NCI-H748 treated with DMSO at 0.1 percent for 48 hours (cell line): ENCODE measurements at places on chromosomes 16 and 17.

DNA sequence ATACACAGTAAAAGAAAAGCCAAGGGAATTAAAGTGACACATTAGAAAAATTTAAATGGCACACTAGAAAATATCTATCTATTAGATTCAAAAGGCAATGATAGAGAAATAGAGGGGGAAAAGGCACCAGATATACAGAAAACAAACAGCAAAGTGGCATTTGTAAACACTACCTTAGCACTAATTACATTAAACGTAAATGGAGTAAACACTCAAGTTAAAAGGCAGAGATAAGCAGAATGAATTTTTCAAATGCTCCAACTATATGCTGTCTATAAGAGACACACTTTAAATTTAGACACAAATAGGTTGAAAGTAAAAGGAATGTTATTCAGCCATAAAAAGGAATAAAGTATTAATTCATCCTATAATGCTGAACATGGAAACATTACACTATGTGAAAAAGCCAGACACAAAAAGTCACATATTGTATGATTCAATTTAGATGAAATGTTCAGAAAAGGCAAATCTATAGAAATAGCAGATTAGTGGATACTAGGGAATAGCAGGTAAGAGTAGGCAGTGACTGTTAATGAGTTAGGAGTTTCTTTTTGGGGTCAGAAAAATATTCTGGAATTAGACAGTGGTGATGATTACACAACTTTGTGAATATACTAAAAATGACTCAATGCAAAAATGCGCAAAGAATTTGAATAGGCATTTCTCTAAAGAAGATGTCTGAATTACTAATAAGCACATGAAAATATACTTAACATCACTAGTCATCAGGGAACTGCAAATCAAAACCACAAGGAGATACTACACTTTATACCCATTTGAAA lies 92.4 kb downstream of the BRIP1 start:
- no peak for DNase-seq

DNA sequence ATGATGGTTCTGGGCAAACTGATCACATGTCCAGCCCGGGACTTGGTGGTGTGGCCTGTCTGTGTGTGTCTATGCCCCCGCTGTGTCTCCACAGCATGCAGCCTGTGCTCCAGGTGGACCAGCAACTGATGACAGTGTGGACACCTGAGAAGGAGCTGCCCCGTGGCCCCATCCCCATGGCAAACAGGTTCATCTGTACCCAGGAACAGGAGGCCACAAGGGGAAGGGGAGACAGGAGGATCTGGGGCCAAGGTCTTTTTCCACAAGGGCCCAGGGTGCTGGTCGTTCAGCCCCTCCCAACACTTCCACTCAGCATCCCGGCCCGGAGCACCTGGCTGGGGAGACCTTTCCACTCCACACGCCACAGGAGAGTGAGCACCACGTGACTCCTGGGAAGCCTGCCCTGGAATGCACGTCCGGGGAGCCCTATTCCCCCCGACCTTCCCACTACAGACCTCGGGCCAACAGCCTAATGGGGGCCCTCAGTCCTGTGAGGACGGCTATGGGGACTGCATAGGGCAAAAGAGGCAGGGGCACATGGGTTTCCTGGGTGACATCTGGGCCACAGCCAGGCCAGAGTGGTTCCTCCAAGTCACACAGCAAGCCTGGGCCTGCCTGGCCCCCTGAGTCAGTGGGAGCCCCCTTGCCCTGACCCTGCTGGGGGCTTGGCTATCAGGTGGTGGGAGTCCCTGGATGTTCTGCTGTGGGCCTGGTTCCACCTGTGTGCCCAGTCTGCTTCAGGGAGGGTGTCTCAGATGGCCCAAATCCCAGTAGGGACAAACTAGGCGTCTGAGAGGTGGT lies 20.8 kb upstream of the NXPH3 start:
- no peak for DNase-seq

DNA sequence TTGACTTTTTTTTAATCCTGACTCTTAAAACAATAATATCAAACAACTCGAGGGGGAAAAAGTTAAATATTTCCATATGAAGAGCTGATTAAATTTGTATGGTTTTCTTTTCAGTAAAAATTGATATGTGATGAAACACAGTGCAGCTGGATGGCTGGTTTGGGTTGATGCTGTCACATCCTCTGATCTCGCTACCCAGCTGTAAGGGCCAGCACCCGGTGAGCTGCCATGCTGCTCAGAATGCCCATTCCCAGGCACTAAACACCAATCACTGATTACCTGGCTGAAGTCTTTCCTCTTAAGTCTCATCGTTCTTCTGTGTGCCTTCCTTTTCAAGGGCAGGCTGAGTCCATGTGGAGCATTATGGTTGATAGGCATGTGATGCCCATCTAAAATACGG lies 234.3 kb downstream of the IRX3 start:
- no peak for DNase-seq

- DNase-seq: no peak
Measured at GRCh38 chr16:22358000-22358399, 16.4 kb downstream of the CDR2 start.

DNA sequence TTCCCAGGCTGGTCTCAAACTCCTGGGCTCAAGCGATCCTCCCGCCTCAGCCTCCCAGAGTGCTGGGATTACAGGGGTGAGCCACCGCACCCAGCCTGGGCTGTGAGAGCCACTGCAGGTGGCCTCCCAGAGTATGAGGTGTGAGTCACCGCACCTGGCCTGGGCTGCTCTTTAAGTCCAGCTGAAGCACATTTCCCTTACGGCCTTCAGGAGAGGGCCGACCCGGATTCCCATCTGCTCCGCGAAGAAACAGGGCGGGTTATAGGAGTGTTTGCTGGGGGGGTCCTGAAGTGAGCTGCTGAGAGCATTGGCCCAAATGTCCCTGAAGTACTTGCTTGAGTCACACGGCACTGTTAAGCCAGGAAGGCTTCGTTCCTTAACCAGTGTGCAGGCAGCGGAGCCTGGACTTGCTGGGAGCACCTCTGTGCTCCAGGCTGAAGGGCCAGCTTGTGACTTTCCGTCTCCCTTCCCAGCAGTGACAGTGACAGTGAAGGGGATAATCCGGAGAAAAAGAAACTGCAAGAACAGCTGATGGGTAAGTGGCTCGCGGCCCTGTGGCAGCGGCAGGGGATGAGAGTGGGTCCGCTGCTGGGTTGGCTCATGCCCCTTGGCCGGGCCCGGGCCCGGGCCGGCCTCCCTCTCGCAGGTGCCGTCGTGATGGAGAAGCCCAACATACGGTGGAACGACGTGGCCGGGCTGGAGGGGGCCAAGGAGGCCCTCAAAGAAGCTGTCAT lies 7.2 kb downstream of the VPS4A start:
- DNase-seq: no peak

DNA sequence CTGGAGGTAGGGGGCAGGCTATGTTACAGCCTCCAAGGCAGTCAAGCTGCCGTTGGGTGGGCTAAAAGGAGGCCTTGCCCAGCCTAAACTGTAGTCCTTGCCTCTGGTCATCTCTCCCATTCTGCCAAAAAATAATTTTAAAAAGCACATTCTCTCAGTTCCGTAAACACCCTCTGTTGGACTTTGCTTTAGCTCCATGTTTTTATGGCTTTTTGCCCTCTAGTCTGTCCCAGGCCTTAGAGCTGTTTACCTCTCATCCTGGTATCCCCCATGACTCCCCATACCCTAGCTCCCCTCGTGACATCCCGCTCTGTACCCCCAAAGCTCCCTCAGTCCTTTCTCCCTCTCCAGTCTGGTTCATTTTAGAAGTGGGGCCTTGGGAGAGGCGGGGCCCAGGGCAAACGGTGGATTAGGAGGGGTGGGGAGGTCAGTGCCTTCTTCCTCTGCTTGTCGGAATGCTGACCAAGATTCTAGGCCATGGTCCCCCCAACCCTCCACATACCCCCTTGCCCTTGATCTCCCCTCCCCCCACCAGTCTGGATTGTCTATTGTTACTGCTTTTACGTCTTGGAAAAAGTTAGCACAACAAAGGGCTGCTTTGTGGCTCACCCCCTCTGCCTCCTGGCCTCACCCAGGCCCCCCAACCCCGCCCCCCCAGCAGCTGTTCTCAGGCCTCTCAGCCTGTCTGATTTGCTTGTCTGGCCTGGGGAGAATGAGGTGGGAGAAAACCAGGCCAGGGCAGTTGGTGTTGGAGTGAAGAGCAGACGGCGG lies 18.4 kb downstream of the GJD3 start:
- DNase-seq: no peak

GRCh38 chr17:47295874-47296255 lies 27.9 kb upstream of the EFCAB13 start:
- no peak for DNase-seq

GRCh38 chr16:87636050-87636684 lies 33.9 kb downstream of the JPH3 start:
- peak; percentile 24 for DNase-seq

- DNase-seq: no peak
Measured at GRCh38 chr17:28161311-28161710, 118.8 kb downstream of the NLK start.

DNA sequence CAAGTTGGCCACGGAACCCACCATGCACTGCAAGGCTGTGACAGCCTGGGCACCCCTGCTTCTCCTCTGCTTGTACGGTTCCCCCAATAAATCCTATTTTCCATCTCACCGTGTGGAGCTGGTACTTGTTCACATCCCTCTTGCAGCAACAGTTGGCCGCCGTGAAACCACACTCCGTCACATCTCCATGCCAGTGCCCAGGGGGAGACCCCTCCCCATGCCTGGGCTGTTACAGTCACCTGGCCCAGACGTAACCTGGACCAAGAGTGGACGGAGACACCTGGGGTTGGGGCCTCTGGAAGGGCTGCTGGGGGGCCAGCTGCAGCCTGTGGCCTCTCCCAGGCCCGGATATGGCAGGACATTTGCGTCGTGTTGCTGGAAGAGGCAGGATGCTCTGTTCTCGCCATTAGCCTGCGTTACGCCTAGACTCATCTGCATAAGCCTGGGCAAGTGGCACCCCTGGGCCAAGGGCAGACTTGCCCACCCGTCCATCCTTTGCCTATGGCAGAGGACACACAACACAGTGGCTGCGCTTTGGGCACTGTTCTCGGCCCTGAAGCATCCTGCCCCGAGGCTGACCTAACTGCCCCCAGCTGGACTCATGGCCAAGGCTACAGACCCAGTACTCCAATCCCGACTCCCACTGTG lies 14.2 kb upstream of the KREMEN2 start:
- no peak for DNase-seq

- DNase-seq: no peak
Measured at GRCh38 chr16:73052576-73052975, 4.6 kb upstream of the ZFHX3 start.

- no peak for DNase-seq
Measured at GRCh38 chr17:51911237-51911636, 247.3 kb downstream of the CA10 start.

- DNase-seq: no peak
Measured at GRCh38 chr17:81534157-81535006, 6.2 kb downstream of the FSCN2 start.

DNA sequence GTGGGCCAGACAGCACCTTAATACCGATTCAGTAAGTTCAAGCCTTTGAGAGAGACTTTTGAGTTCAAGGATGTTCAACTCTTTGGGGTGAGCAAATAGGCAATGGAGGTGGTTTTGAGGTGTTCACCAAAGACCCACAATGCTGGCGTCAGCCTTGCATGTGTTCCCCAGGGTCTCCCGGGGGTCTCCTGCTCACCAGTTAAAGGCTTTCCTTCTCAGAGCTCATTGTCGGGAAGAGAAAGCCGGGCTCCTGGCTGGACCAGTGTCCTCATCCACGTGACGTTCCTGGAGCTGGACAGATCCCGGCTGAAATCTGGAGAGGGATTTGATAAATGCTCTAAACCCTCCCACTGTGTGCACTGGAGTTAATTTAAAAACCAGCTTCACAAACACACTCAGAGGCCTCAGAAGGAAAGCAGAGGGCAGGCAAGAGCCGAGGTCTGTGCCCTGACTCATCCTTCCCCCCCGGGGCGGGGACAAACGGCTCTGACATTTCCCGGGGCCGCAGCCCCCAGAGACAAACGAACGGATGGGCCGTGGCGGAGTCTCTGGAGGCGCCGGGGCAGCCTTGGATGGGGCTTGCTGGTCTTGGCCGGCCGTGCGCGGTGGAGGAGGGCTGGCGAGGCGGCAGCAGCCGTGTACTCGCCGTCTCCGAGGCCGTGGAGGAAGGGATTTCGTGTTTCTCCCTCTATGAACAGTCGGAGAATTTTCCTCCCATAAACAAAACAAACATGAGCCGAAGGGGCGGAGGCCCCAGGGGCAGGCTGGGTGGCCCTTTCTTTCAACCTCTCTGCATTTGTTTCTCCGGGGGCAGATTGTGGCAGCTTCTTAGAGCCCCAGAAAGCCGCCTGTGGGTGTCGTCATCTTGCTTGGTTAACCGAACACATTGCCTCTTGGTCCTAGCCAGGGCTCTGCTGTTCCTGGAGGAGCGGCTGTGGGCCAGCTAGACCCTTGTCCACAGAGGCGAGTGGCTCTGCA lies 94.2 kb downstream of the NTN1 start:
- no peak for DNase-seq

- DNase-seq: no peak
Measured at GRCh38 chr17:74531231-74531761, at the start of gene CD300LB. TSS of gene CD300LB (minus strand) at chr17:74531475. CDS start at chr17:74531350, 125 bp downstream.

DNA sequence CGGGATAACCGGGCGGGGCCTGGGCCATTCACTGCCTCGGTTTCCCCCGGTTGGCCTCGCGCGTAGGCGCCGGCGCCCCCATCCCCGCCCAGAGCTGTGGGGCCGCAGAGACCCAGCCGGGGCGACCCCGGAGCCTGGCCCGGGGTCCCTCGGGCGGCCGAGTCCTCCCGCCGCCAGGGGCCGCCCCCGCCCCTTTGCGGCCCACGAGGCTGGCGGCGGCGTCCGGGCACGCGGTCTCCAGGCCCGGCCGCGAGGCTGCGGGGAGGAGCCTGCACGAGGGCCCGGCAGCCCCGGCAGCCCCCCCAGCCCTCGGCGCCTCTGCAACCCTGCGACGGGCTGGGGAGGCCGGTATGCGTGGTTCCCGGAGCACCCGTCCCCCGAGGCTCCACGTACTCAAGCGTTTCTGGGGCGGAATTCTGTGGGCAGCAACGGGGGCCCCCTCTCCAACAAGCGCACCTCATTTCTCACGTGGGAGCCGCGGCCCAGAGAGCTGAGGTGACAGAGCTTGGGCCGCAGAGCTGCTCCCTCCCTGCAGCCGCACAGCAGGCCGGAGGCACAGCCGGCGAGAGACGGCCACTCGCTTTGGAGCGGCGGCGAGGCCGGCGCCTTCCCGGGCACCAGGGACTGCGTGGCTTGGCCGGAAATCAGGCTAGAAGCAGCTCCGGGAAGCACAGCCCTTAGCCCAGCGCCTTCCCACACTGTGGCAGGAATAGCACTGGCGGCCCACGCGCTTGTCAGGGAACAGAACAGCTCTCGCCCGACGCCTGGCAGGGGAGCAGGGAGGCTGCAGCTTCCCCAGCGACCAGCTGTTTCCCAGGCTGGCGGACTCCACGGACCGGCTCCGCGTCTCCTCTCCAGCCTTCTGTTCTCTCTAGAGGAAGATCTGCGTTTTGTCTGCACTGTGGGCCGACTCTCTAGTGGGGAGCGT lies 867 bp upstream of the LIMD2 start:
- DNase-seq: peak; percentile 8

- DNase-seq: no peak
Measured at GRCh38 chr16:1469693-1470201, 5.1 kb downstream of the CLCN7 start.

DNA sequence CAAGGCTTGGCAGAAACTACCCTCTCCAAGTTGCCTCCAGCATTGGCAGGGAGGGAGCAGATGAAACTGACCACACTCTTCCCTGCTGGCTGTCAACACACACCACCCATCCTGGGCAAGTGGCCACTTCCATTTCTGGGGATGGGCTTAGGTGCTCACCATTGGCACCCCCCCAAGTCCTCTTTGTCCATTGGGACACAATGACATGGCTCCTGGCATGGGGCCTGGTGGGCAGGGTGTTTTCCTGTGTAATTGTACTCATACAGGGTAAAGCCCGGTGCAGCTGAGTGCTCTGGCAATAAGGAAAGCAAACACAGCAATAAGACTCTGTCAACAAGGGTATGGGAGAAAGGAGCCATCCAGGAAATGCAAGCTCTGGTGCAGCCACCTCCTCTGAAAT lies 22.6 kb downstream of the SCNN1B start:
- DNase-seq: peak; percentile 71

- peak; percentile 46 for DNase-seq
Measured at GRCh38 chr17:48149787-48150463, 42.4 kb downstream of the SNX11 start.
